ENCODE measurements at places on chromosomes 5 and 9.
A peak's percentile ranks its signal among the peaks of the same experiment; 100 is the strongest.

GRCh38 chr5:179905161-179905560 lies 2.5 kb downstream of the TBC1D9B start:
- DNase-seq = no peak

DNA sequence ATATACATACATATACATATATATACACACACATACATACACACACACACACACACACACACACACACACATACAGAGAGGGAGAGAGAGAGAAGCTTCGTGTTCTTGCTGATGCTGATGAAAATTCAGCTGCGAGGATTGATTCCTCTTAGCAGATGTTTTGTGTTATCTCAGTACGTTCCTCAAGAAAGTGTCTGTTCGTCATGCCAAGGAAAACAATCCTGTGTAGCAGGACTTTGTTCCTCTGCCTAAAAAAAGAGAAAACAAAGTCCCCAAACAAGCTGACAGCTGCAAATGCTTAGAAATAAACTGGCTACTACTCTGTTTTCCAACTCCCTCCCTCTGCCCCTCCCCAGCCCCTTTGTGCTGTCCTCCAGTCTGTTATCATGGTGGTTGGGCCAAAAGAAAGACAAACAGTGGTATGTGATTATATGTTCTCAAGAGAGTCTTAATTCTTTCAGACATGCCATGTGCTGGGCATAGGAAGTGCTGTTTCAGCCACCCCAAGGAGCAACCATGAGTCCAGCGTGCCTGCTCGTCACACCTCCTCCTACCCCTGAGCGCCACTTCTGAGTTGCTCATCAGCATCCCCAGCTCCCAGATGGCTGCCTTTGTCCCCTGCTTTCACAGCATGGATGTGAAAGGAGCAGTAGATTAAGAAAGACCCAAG lies 71.5 kb upstream of the EQTN start:
- DNase-seq = no peak

- DNase-seq = no peak
These were observed 109.3 kb upstream of the IFNE start for GRCh38 chr9:21591221-21592062.

GRCh38 chr5:38396766-38397165 lies 138.4 kb downstream of the EGFLAM start:
- peak; percentile 58 for DNase-seq

- no peak for DNase-seq
These were observed 220.0 kb downstream of the SLC12A2 start for GRCh38 chr5:128303593-128303992.

- no peak for DNase-seq
These were observed 59.5 kb downstream of the MVB12B start for GRCh38 chr9:126386088-126386487.

DNA sequence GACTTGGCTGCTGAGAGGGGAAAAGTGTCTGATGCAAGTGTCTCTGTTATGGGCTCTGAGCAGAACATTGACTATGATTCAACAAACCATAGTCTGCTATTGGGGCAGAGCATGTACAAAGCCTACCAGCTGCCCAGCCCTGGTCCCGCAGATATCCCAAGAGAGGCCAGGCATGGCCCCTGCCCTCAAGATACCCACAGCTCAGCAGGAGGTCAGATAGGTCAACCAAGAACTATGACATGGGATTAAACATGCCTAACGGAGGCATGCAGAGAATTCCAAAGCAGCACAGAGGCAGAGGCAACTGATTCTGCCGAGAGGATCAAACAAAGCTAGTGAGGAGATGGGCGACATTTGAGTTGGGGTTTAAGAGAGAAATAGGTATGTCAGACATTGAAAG lies 39.9 kb upstream of the CPLX2 start:
- DNase-seq = no peak

DNA sequence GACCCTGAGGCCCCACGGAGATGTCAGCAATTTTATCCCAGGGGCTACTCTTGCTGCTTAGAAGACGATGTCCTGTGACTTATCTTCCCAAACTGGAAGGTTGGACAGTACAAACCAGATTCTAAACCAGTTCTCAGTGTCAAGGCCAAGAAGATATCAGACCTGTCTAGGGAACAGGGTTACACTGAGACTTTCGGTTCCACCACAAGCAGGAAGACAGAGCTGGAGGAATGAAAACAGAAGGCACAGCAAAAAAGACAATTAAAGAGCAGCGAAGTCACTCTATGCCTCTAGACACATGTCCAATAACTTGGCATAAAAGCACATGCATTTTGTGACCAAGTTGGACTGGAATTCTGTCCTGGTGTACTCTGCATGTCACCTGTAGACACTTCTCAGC lies 73.4 kb upstream of the TMEM252 start:
- no peak for DNase-seq

DNA sequence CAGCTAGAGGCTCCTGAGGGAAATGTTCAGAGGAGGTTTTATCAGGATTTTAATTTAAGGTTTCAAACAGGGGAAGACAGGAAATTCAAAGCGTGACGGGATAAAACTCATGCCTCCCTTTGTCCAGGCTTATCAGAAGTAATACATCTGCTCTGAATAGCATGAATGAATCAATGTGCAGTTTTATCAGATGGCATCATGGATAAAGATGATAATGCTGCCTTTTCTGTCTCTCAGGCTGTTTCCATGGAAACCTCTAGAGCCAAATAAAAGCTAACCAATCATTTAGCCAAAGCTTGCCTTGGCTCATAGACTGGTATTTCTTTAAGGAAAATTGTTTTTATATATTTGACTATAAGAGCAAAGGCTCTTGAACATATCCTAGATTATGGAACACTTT lies 16.4 kb downstream of the MFAP3 start:
- no peak for DNase-seq

GRCh38 chr9:5453004-5453403 lies 2.7 kb downstream of the CD274 start:
- DNase-seq = no peak

GRCh38 chr9:122055701-122056100 lies 37.4 kb downstream of the TTLL11 start:
- no peak for DNase-seq

DNA sequence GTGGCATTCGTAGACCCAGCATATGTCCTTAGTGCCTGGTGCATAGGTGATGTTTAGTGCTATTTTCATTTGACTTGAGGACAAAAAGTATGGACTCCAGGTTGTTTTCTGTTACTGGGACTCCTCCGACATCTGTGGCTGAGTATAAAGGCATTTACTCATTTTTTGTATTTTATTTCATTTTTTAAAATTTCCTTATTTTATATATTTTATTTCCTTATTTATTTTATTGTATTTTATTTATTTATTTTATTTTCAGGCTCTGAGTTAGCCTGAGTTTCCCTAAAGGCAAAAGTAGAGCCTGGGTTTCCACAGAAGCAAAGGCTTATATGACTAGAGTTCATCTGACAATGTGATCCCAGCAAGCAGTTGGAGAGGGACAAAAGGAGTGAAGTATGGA lies 91.6 kb downstream of the FOCAD start:
- no peak for DNase-seq

- no peak for DNase-seq
These were observed 28.7 kb downstream of the CDKN2A start for GRCh38 chr9:21965401-21965951.
